ENCODE measurements at places on chromosomes 5 and 9.

GRCh38 chr5:56561-57290, 35.2 kb upstream of the PLEKHG4B start:
- peak; percentile 20 for DNase-seq

- DNase-seq: peak; percentile 75
These were observed 47.6 kb downstream of the THBS4 start for GRCh38 chr5:80082731-80083100.

- no peak for DNase-seq
These were observed 560.5 kb downstream of the IRX1 start for GRCh38 chr5:4156153-4156552.

- peak; percentile 48 for DNase-seq
These were observed 71.6 kb downstream of the NNT start for GRCh38 chr5:43674536-43674935.

GRCh38 chr5:176954050-176954449, 52.5 kb downstream of the UIMC1 start:
- no peak for DNase-seq

- no peak for DNase-seq
These were observed 57.0 kb upstream of the LMX1B start for GRCh38 chr9:126556560-126557250.

DNA sequence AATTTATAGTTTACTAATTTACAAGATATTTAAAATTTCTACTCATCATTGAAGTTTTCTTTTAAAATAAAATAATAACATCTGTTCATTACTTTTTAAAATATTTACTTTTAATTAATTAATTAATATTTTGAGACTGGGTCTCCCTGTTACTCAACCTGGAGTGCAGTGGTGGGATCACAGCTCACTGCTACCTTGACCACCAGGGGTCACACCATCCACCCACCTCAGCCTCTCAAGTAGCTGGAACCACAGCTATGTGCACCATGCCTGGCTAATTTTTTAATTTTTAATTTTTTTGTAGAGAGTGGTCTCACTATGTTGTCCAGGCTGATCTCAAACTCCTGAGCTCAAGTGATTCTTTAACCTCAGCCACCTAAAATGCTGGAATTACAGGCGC, 1013.6 kb downstream of the CDH9 start:
- DNase-seq: no peak

- no peak for DNase-seq
These were observed 190.8 kb downstream of the MEF2C start for GRCh38 chr5:88691945-88692868.

- no peak for DNase-seq
These were observed 6.7 kb downstream of the CDC37L1 start for GRCh38 chr9:4686112-4686511.

GRCh38 chr5:136213919-136214493, 21.0 kb upstream of the SMIM32 start:
- DNase-seq: peak; percentile 41

DNA sequence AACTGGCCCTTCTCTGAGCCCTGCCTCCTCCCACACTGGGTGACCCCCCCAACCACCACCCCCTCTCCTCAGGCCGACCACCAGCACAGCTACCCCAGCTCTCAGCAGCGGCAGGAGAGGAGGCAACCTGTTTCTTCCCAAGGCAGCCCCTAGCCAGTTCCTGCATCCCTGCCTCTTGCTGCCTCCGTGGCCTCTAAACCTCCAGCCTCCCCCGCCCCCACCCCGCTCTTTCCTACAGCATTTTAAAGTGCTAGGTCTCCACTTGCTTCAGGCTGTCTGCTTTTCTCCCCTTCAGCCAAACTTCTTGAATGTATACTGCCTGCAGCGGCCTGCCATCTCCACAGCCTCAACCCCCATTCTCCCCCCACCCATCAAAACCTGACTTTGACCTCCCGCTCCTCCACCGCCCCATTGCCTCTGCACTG, 135.6 kb downstream of the DAB2IP start:
- DNase-seq: no peak

DNA sequence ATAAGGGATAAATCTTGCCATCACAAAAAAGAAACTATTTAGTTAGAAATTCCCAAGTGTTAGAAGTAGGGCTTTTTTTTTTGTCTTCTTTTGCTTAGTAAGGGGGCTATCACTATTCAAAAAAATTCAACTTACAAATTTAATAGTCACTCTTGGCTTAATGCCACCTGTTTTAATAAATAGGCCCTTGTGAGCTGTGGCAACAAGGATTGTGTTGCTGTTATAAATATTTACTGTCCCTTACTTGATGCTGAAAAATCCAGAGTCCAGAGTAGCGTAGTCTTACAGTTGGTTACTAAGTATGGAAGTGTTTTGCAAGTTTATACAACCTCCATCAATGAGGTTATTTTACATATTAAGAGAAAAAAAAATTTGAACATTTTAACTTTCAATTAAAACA, 21.4 kb upstream of the CEP78 start:
- no peak for DNase-seq

DNA sequence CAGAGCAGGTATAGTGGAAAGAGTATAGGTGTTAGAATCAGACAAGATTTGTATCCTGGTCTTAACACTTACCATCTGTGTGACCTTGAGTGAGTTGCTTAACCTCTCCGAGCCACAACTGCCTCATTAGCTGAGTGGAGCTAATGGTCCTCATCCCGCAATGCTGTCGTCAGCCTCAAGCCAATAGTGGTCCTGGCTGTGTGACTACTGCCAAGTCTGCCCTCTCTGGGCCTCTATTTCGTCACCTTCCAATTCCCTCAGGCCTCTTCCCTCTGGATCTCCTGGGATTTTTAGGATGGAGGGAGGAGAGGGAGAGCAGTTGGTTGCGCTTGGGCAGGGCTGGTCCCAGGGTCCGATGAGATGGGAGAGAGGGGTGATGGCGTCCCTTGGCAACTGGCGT, 41.6 kb downstream of the STOM start:
- DNase-seq: peak; percentile 35

- DNase-seq: no peak
These were observed 13.1 kb upstream of the TRIM14 start for GRCh38 chr9:98132158-98132557.

All from AG10803 (cell line).